ENCODE measurements at places on chromosomes 4 and X.

GRCh38 chr4:181365671-181366070, 877.5 kb upstream of the TENM3 start:
- no peak for DNase-seq

DNA sequence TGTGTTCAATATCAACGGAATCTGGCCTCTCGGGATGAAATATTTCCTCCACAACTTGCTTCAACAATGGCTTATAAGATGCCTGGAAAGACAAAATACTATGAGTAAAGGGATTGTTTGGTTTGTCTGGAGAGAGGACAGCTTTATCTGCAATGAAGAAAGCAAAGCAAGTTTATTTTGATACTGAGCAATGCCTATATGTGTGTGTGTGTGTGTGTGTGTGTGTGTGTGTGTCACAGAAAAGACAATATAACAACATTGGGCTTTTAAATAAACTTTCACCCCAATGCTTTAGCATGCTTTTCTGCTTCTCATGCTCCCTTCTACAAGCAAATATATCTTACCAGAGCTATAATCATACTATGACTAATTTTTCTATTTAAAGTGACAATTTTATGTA, 45.4 kb downstream of the RASL11B start:
- no peak for DNase-seq

DNA sequence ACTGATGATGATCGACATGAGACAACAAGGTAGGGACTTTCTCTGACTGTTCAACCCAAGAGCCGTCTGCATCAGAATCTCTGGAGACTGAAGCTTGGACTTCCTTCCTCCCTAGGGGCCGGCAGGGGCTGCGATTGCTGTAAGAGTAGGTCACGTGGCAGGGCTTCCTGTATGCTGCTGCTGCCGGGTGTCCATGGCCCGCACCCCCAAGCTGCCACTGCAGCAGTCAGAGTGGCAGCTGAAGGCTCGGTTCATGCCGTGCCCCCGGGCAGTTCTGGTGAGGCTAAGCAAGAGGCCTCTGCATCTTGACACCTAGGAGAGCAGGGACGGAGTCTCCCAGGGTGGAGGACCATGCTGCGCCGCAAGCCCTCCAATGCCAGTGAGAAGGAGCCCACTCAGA, at the start of gene SASH3:
Gene SASH3 (plus strand): TSS at position 203 of the 400 bp plus-strand sequence. CDS start 149 bp downstream, at position 352.
- DNase-seq = no peak

GRCh38 chrX:55028040-55028439, 2.7 kb downstream of the ALAS2 start:
- DNase-seq = no peak

DNA sequence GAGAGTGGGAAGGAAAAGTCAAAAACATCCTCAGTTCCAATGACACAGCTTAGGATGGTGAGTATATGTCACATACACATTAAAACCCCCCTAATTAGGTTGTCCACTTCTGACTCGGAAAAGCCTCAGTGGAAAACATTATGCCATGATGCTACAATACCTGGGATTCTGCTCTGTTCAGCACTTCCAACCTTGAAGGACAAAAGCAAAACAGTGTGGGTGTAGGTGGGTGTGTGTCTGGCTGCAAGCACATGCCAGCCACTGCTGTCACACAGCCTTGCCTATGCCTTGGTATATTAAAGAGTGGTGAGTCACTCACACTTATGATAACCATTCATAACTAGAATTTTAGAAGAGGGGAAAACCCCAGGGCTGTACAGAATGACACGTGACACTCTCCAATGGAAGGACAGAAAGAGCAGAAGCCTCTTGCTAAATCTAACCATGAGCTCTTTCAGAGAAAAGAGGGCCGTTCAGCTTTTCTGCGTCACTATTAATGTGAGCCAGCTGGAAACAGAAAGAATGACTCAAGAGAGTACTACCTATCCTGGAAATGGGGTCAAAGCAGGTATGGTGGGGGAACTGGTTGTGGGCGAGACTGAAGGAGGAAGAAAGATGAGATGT, 159.6 kb downstream of the TET2 start:
- no peak for DNase-seq

- DNase-seq = no peak
Measured at GRCh38 chr4:127244515-127244914, 388.2 kb upstream of the INTU start.

DNA sequence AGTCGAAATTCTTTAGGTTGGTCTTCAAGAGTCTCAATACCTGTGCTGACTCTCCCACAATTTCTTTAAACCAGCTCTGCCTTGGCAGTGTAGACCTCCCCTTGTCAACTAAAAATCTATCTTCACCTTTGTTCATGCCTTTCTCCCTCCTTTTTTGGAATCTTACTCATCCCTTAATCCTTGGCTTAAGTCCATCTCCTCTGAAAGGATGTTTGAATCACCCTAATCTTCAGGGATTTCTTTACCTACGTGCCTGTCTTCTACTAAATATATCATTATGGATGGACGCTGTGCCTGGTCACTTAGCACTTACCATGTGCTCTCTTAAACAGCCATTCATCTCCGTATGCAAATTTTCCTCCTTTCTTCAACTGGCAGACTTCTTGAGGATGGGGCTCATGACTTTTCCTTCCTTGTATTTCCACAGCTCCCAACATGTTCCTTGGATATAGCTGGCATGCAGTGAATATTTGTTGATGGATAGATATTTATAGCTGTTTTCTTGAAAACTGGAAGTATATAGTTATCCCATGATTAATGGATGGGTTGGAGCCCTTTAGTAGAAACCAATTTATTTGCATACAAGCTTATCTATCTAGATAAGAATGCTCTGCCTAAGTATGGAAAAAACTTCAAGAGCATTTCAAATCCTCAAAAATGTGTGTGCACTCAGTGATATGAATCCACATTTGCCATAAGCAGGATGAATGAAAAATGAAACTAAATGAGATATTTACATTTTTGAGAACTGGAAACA, 166.6 kb downstream of the SPRY1 start:
- no peak for DNase-seq

DNA sequence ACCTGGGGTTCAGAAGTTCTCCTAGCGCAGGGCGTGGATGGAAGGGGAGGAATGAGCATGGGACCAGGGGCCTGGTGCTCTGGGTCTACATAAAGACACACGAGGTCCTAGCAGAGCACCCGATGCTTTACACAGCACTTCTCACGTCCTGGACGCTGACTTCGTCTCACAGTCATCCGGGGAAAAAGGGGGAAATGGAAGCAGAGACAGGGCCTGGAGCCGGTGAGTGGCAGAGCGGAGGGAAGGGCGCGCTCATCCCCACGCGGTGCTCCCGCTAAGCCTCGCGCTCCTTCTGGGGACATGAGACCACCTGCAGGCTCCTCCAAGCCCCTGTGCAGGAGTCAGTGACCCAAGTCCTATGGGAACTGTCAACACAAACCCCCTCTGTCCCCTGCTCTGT, 157.7 kb downstream of the AFAP1 start:
- no peak for DNase-seq

- no peak for DNase-seq
Measured at GRCh38 chrX:153981771-153982533, 9.4 kb downstream of the TMEM187 start.

- DNase-seq = no peak
Measured at GRCh38 chrX:80223982-80224579, 196.2 kb upstream of the TENT5D start.

DNA sequence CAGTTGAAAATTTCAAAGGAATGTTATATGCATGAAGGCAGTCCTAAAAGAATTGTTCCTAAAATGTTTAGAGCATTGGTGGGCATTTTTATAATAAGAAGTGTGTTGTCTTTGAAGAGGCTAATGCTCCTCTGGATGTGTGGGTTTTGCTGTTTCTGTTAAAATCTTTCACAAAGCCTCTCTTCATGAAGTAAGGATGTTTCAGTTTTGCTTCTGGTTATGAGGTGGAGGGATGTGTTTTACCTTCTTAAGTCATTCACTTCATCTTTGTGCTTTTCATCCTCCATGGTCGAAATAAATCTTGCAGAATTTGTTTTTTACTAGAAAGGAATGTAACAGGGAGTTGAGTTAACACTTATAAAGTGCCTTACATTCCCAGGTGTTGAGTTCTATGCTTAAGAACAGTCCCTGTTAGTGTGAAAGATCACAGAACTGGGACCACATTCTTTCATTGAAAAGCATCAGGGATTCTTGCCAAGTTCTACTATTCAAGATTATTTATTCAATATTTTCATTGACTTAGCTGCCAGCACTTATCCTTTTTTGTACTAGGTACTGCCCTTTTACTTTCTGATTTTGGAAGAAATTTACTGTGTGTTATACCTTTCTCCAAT, 21.1 kb downstream of the FHIP1A start:
- no peak for DNase-seq

DNA sequence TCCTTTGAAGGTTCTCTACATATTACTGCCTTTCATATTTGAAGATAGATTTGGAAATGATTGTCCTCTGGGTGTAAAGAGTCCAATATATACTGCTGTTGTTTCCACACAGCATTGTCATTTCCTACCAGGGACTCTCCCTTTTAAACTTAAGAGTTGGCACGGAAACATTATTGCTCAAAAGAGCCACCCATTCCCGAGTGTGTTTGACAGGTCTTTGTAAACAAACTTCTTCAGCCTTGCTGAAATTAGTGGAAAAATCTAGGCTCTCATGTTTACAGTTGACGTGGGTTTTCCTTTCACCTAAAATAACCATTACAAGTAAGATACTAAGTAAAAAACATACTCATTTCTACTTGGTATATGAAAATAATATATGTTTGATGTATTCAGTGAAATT, 111.4 kb upstream of the LIMCH1 start:
- DNase-seq = no peak

GRCh38 chr4:41466249-41466648, 71.7 kb upstream of the LIMCH1 start:
- no peak for DNase-seq

GRCh38 chr4:124851741-124852140, 139.2 kb upstream of the ANKRD50 start:
- DNase-seq = no peak

DNA sequence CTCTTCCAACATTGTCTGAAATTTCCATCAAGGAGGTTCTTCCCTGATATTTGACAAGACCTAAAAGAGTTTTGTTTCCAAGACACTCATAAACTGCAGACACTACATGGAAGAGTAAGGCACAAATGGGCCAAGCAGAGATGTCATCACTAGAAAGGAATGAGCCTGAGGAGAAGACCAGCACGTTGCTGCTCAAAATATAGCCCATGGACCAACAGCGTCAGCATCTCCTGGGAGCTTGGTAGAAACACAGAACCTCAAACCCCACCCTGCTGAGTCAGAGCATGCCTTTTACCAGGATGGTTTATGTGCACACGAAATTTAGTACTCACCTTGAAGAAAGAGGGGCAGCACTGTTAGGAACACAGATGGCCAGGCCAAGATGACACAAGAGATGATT, 128.7 kb upstream of the MID1 start:
- no peak for DNase-seq

DNA sequence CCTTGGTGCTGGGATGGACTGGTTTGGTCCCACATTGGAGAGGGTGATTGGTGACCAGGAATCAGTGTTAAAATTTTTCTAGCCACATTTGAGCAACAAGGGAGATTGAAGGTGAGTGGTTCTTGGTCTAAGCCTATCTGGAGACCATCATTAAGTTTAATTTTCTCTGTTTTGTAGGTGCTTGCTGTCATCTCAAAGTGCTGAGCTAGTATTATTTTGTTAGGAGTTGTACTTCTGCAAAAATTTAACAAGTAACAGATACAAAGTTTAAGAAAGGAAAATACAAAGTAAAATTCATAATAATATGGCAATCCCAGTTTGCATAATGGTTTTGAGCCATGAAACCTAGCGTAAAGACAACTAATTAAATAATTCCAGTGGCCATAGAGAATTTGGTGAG, 66.5 kb downstream of the RAP1GDS1 start:
- no peak for DNase-seq

DNA sequence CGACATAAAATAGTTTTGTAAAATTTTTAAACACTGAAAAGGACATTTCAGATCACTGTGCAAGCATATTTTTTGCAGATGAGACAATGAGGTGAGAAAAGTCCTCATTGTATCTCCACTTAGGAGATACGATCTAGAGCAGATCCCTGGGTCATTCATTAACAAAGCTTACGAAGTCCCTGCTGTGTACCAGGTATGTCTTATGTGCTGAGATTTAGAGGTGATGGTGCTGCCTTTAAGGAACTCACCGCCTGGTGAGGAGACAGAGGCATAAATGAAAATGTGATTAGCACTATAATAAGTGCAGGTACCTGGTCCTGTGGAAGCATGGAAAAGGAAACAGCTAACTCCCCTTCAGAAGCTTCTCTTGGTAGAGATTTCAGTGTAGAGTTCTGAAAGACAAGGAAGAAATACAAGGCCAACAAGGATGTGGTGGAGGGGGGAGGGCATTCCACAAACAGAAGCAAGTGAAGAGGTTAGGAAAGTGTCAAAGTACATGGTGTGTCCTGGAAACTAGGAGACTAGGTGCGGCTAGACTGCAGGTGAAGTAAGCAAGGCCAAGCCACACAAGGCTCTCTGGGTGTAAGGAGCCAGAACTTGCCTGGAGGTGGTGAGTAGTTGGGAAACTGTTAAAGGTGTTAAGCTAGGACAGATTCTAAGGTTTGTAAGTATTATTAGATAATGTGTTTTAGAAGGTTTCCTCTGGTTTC, 1.5 kb upstream of the NDNF start:
- DNase-seq = no peak

DNA sequence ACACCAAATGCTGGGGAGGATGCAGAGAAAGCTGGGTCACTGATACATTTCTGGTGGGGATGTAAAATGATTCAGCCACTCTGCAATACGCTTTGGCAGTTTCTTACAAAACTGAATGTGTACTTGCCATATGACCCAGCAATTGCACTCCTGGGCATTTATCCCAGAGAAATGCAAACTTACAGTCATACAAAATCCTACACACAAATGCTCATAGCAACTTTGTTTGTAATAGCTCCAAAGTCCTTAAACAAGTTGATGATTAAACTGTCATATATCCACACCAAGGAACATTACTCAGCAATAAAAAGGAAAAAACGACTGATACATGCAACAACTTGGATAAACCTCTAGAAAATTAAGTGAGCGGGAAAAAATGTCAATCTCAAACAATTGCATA, 12.3 kb downstream of the MID1 start:
- peak; percentile 49 for DNase-seq

DNA sequence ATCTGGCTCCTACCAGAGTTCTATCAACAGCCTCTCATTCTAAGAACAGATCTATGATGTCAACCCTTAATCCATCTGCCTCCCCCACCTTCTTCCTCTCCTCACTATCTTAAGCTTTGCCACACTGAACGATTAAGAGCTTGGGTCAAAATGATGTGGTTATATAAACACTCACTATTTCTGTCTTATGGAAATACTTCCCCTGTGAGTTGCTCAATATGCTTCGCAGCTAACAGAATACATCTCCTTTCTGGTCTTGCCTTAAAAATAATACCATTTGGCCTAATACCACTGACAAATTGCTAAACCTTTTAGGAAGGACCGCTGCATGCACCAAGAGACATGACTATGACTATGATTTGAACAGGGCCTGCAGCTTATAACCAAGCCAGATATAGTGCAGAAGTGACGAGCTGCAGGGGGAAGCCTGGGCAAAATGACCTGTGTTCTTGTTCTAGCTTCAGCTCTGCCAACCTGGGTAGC, 130.9 kb downstream of the RNF150 start:
- DNase-seq = peak; percentile 81

GRCh38 chrX:120429776-120430540, 39.1 kb downstream of the LAMP2 start:
- DNase-seq = no peak

- DNase-seq = no peak
Measured at GRCh38 chr4:118741301-118741855, 56.2 kb downstream of the METTL14 start.

All from skeletal muscle cell (primary cell).